ENCODE measurements at places on chromosomes 16 and 17. TPM values are rescaled to one million over a fixed set of nuclear protein-coding genes. Genes with fewer than 3 reads are reported as not detected.

SUPT6H gene
- total RNA-seq = 72.2 TPM

KCNH4 gene
- total RNA-seq = 0.14 TPM

OR1F1 gene
- total RNA-seq = not detected

DNA sequence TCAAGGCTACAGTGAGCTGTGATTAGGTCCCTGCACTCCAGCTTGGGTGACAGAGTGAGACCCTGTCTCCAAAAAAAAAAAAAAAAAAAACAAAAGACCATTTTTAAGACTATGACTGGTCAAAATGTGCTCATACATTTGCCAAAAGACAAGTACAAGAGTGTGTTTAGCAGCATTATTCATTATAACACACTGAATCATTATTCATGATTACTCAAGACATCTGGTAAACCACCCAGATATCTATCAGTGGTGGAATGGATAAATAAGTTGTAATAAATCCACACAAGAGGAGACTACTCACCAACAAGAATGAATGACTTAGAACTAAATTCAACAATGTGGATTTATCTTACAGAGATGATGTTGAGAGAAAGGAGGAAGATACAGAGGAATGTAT, 716.3 kb downstream of the MAF start:
- no peak overlapping the region for H3K4me3 ChIP-seq
- H3K27ac ChIP-seq = no peak overlapping the region
- H3K36me3 ChIP-seq = no peaks in the 10 kb centered on the region
- DNase-seq = no peak

GRCh38 chr16:67400901-67401300, 7.6 kb upstream of the TPPP3 start:
- peaks cover 21% of the 10 kb centered on the region for H3K4me1 ChIP-seq
- H3K4me3 ChIP-seq = no peak overlapping the region
- no peaks in the 10 kb centered on the region for H3K36me3 ChIP-seq
- peaks cover 10% of the 10 kb centered on the region for H3K27me3 ChIP-seq
- H3K27ac ChIP-seq = no peak overlapping the region

DNA sequence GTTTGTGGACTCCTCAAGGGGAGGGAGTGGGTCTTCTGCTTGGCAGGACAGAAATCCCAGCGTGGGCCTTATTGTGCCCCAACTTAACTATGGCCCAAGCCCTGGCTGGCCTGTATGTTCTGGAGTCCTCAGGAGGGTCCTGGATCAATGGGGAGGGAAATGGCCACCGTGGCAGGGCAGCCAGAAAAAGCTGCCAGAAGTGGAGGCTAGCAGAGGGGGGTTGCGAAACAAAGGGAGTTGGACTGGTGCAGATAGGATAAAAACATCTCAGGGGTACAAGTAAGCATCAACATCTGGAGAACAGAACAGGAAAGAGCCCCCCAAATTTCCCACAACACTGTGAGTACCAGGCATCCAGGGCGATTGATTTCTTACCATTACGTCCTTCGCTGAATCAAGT, 3.7 kb upstream of the CACNG1 start:
- H3K4me1 ChIP-seq = no peaks in the 10 kb centered on the region
- H3K36me3 ChIP-seq = no peaks in the 10 kb centered on the region
- H3K4me3 ChIP-seq = no peak overlapping the region
- no peak for DNase-seq

DNA sequence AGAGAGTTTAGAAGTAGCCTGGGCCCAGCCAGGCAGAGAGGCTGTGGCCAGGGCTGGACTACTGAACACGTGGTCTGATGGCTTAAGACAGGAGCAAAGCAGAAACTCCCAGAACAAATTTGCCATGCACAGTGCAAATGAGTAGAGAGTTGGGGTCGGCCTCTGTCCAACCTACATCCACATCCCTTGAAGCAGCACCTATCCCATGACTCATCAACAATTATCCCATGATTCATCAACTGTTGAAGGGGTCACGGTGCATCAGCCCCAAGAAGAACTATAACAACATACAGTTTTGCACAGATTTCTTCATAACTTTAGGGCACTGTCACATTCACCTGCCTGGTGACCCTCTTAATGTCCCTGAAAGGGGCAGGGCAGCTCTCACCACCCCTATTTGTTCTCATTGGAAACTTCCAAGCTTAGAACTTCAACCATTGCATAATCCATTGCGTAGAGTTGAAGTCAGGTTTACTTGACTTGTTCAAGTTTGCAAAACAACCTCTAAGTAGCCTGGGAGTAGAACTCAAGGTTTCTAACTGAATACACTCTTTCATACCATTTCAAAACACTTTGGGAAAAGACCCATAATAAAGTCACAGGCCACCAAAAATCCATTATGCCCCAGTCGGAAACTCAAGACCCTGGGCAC, 235.2 kb upstream of the CDH5 start:
- DNase-seq = no peak
- H3K27me3 ChIP-seq = peaks cover 52% of the 10 kb centered on the region
- no peak overlapping the region for H3K27ac ChIP-seq

GRCh38 chr17:78735832-78736525, 46.1 kb downstream of the CYTH1 start:
- no peak overlapping the region for H3K27ac ChIP-seq
- H3K27me3 ChIP-seq = no peaks in the 10 kb centered on the region
- H3K4me3 ChIP-seq = no peak overlapping the region

- H3K27me3 ChIP-seq = no peaks in the 10 kb centered on the region
- peaks cover 3% of the 10 kb centered on the region for H3K36me3 ChIP-seq
- H3K27ac ChIP-seq = no peak overlapping the region
- H3K4me1 ChIP-seq = no peaks in the 10 kb centered on the region
These were observed 18.3 kb upstream of the PABPN1L start for GRCh38 chr16:88884569-88885271.

DNA sequence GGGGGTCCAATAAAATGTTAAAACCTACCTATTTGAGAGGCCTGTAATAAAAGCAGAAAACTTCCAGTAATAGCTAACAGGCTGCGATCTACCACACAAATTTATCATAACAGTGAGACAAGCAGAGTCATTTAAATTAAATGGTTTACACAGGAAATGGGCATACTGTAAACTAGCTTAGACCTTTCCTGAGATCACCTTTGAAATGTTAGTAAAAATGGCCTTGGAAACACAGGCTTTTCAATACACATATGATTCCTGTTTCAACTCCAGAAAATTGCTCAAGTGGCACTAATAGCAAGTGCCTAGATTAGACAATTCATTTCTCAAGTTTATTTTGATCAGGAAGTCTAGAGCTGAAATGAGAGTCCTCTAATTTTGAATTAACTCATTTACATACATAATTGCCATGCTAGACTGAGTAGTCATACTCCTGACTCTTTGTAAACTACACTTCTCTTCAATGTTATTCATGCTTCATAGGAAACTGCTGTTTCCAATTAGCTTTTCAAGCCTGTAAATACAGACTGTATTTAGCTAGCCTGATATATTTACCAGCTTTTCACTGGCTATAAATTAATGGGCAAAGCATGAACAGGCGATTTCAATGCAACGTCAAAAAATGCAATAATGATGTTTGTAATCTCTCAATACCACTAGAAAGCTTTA, 43.3 kb downstream of the PARN start:
- no peaks in the 10 kb centered on the region for H3K4me1 ChIP-seq
- peaks cover 5% of the 10 kb centered on the region for H3K36me3 ChIP-seq
- no peak overlapping the region for H3K27ac ChIP-seq
- H3K27me3 ChIP-seq = no peaks in the 10 kb centered on the region

- H3K36me3 ChIP-seq = peaks cover 12% of the 10 kb centered on the region
- no peaks in the 10 kb centered on the region for H3K27me3 ChIP-seq
- H3K4me3 ChIP-seq = no peak overlapping the region
- peaks cover 3% of the 10 kb centered on the region for H3K4me1 ChIP-seq
- no peak for DNase-seq
These were observed 42.3 kb downstream of the BPTF start for GRCh38 chr17:67867591-67867990.

GRCh38 chr17:2955931-2956582, 107.3 kb downstream of the OR1D5 start:
- DNase-seq = no peak
- peaks cover 28% of the 10 kb centered on the region for H3K4me1 ChIP-seq
- no peak overlapping the region for H3K4me3 ChIP-seq
- H3K27me3 ChIP-seq = peaks cover 58% of the 10 kb centered on the region
- H3K27ac ChIP-seq = no peak overlapping the region

DNA sequence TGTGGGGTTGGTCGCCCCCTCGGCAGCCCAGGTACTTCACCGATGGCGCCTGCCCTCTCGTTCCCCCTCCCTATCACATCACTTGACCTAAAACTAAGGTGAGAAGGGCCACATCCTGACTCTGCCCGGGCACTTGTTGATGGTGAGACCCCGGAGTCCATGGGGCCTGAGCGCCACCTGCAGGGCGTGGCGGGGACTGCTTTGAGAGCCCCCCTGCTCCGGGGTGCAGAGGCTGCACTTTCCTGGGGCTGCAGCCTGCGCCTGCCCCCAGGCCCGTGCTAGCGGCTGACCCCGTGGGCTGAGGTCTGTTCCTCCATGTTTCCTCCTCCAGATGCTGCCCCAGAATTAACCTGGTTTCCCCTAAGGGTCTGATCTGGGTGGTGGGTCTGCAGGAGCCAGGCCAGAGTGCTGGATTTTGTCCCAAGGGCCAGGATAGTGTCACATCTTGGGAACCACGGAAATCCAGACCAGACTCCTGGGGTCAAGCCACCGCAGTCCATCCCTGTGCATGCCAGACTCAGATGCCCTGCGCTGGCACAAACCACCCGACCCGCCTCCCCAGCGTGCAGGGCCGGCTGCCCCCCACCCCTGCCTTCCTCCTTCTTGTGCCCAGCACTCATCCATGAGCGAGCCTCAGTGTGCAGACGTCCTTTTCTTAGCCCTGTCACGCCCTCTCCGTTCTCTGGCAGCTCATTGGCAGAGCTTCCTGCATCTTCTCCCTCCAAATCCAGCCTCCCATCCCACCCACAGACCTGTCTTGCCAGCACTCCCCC, 2.7 kb downstream of the NDUFAF8 start:
- H3K4me3 ChIP-seq = peak overlapping the region; percentile 96
- H3K4me1 ChIP-seq = peaks cover 34% of the 10 kb centered on the region
- peak; percentile 81 for DNase-seq
- peaks cover 6% of the 10 kb centered on the region for H3K27me3 ChIP-seq

GRCh38 chr17:8117980-8118768, at the start of gene ALOXE3:
Gene ALOXE3 (minus strand): TSS chr17:8118514. CDS start chr17:8117990, 524 bp downstream.
- peak within 1 kb of the TSS; percentile 76 for H3K27ac ChIP-seq
- peak; percentile 26 for DNase-seq
- peaks cover 15% of the 10 kb centered on the region for H3K36me3 ChIP-seq
- peak within 1 kb of the TSS; percentile 96 for H3K4me3 ChIP-seq
